ENCODE measurements at places on chromosomes 6 and 20.

- DNase-seq, result no peak
Measured at GRCh38 chr6:34003962-34004361, 141.9 kb downstream of the GRM4 start.

DNA sequence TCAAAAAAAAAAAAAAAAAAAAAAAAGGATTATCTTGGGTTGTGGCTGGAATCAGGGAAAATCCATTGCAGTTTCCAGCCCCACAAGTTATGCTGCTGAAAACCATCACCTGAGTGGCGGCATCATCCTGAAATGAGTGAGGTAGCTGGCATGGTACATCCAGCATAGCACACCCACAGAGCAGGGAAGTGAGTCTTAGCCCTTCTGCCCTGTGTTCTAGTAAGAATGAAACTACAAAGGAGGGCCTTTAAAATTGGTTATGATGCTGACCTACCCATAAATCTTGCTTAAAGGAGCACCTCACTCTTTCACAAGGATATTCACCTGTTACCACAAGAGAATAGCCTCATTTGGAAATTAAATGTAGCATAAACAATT, 119.2 kb downstream of the NFATC2 start:
- DNase-seq, result no peak

GRCh38 chr6:1313384-1313766, 1.5 kb downstream of the FOXQ1 start:
- no peak for DNase-seq

DNA sequence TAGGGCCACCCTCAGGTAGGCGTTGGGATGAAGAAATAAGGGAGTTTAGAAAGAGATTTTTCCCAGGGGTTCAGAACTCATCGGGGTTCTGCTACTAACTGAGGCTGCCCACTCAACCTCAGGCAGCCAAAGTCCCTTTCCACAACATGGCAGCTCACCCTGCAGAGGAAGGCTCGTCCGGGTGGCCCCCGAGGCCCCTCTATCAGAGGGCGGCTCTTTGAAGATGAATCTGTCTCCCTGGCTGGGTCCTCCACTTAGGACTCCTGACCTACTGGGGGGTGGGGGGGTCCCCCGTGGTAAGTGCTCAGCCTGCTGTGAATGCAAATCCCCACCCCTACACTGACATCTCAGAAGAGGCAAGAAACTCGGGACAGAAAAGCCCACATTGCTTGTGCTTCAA, 182.9 kb downstream of the SOD2 start:
- no peak for DNase-seq

- DNase-seq, result no peak
Measured at GRCh38 chr6:158627940-158628211, 16.7 kb downstream of the DYNLT1 start.
